T-helper 2 cell (primary cell): ENCODE measurements at places on chromosomes 1 and 21.

- no peak for DNase-seq
Measured at GRCh38 chr1:165854101-165854845, 26.9 kb downstream of the UCK2 start.

- no peak for DNase-seq
Measured at GRCh38 chr1:204255966-204256365, 42.2 kb upstream of the GOLT1A start.

GRCh38 chr1:230986976-230987375, 8.1 kb downstream of the ARV1 start:
- no peak for DNase-seq

GRCh38 chr1:33234131-33234530, 22.2 kb upstream of the ZNF362 start:
- no peak for DNase-seq

GRCh38 chr1:30760596-30761324, 3.2 kb upstream of the LAPTM5 start:
- no peak for DNase-seq

- DNase-seq: no peak
Measured at GRCh38 chr1:22362626-22363402, 88.8 kb upstream of the ZBTB40 start.

DNA sequence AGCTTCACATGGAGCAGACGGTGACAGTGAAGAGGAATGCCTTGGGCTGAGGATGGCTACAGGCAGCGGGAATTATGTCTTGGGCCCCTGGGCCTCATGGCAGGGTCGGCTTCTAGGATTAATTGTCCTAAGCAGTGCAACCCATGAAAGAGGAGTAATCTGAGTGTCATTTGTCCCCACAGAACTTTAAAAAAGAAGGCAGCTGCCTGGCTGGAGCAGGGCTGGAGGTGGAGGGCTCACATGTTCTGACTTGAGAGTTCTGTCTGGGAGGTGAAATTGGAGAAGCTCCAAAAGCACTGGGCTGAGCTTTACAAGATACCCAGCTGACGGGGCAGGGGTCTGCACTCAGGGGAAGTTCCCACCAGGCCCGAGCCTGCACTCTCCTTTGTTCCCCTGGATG, 22.6 kb downstream of the CACNA1S start:
- DNase-seq: no peak

GRCh38 chr1:42259059-42259738, 75.8 kb downstream of the FOXJ3 start:
- no peak for DNase-seq

DNA sequence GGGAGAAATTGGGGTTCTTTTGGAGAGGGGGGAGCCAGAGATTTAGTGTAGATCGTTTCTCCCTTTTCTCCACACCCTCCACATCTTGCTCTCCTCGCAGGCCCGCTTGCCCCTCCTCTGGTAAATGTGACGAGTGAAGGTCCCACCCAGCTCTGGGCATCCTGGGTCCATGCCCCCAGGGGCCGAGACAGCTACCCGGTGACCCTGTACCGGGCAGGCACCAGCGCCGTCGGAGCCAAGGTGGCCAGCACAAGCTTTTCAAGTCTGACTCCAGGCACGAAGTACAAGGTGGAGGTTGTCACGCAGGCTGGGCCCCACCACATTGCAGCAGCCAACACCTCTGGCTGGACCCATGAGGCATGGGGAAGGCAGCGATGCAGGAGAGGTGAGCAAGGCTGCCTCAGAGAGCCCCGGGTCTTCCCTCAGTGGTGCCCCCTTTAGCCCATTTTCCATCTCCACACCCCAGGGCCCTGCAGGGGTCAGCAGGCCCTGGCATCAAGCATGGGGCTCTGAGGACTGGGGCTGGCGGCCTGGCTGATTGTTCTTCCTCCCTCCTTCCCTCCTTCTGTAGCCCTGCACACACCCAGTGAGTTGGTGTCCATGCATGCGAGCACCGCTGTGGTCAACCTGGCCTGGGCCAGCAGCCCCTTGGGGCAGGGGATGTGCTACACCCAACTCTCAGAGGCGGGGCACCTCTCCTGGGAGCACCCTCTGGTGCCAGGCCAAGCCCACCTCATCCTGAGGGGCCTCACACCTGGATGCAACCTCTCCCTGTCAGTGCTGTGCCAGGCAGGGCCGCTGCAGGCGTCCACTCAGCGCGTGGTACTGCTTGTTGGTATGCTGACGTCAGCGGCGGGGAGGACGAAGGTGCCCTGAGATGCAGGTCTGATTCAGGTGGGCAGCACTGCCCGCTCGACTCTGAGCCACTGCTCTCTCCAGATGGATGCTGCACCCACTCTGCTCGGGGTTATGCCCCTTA, 16.4 kb upstream of the LGR6 start:
- no peak for DNase-seq

GRCh38 chr1:241782396-241782795, 65.6 kb upstream of the EXO1 start:
- DNase-seq: no peak

- DNase-seq: no peak
Measured at GRCh38 chr1:225424562-225425200, 3.2 kb downstream of the LBR start.

GRCh38 chr1:86841116-86841515, 72.8 kb downstream of the SELENOF start:
- no peak for DNase-seq

- no peak for DNase-seq
Measured at GRCh38 chr21:28871388-28872010, 121.2 kb downstream of the LTN1 start.

- DNase-seq: no peak
Measured at GRCh38 chr1:180392020-180392419, 110.4 kb downstream of the ACBD6 start.

GRCh38 chr1:152654110-152654509, 9.1 kb upstream of the LCE2D start:
- no peak for DNase-seq

DNA sequence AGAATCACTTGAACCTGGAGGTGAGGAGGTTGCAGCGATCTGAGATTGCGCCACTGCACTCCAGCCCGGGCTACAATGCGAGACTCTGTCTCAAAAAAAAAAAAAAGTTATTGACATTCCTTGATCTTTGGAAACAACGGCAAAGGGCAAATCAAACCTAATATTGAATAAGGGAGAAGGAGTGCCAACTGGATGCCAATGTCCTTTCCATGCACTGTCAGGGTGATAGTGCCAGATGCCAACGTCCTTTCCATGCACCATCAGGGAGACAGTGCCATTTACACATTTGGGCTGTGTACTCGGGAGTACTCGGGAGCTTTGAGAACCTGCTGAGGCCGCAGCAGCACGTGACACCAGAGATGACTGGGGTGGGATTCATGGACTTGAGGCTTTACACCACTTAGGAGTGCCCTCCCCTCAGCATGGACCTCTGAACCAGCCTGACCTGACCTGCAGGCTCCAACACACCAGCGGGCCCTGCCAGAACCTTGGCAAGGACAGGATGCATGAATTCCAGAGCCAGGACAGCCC, 34.5 kb upstream of the SOD1 start:
- DNase-seq: no peak

DNA sequence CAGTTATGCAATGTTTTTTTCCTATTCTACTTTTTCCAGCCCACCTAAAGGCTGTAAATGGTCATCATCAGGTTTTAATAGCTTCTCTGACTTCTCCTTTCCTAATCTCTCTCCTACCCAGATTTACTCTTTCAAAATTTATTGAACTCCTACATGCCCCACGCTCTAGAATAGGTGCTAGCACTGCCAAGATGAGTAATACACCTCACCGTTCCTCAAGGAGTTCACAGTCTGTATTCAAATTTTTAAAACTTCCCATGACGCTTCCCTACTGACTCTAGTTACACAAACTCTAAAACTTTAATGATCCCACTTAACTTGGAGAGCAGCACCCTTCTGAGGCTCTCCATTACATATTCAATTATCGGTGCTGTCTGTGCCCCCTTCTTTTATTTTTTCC, 51.6 kb downstream of the ALG14 start:
- DNase-seq: no peak

- no peak for DNase-seq
Measured at GRCh38 chr1:8116894-8117264, 90.8 kb upstream of the ERRFI1 start.

DNA sequence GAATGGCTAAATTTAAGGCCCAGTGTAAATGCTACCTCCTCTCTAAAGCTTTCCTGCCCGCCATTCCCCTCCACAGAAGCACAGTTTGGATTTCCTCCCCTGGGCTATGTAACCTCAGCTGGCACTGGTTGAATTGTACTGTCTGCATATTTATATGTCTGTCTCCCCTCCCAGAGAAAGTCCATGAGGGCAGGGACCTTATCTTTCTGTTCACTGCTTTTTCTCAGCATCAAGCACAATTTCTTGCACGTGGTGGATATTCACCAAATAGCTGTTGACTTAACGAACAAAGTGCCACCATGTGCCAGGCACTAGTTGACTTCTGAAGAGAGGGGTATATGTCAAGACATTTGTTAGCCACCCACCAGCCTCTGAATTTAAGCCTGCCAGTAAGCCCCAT, 9.5 kb upstream of the PDIK1L start:
- no peak for DNase-seq

DNA sequence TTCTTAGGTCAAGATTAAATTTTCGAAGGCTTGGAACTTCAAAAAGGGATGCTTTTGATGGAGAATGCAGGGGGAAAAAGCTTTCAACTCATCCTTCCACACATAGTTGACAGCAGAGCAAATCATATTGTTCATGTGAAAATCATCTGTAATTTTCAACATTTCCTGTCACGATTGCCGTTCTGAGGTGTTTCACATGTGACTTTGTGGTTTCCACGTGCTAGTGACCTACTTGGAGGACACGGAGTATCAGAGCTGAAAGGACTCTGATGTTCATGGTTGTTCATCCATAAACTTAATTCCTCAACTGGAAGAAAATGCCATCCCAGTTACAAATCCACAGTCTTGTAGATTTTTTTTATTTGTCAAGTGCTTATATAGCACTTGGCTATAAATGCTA, 79.1 kb downstream of the ZP4 start:
- DNase-seq: no peak

DNA sequence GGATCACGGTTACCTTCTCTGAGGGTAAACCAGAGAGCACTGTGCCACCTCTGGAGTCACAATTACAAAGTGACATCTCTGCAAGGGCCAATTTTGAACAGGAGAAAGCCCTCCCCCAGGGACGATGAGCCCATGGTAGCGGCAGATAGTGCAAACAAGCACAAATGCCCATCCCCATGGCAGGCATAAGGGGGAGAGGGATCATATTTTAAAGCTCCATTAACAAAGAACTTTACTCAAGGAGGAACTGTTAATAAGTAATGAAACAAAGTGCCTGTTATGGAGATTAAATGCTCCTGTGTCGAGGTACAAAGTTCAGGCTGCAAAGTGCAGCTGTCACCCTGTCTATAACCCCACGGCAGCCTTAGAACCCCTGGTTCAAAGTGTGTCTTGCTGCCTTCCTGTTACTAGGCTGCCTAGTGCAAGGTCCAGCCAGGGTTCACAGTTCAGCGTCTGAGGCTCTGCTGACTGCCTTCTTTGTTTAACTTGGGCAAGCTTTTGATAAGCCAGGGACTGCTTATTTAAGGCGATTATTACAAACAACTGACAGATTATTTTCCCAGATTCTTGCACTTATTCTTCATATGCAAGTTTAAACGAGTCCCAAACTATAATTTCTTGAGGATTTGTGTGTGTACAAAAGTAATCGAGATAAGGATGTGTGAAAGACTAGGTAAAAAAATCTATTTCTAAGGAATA, 75.7 kb upstream of the NRIP1 start:
- no peak for DNase-seq

DNA sequence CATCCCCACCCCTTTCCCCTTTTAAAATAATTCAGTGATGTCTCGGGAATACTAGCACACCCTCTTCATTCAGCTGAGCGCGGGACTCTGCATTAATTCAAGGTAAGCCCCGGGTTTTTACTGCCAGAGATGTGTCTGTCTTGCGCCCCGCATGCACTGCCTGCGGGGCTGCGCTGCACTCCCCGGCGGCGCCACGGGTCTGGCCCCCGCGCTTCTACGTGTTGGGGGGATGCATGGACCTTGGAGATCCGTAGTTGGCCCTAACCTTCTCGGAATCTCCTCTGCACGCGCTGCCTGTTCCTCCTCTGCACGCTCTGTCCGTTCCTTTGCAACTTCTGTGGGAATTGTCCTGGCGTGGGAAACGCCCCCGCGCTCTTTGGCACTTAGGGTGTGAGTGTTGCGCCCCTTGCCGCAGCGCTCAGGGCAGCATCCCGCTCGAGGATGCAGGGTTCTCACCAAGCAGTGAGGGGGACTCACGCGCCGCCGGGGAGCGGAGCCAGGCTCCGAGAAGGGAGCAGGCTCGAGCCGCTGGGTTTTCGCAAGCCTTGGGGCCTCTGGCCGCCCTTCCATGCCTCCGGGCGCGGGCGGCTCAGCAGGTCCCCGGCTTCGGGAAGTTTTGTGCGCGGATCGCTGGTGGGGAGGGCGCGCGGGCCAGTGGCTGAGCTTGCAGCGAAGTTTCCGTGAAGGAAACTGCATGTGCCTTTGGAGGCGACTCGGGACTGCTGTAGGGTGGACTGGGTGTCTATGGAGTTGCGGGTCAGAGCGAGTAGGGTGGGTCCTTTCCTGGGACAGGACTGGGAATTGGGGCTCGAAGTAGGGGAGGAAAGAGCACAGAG, 165.1 kb upstream of the CACNA1E start:
- no peak for DNase-seq

DNA sequence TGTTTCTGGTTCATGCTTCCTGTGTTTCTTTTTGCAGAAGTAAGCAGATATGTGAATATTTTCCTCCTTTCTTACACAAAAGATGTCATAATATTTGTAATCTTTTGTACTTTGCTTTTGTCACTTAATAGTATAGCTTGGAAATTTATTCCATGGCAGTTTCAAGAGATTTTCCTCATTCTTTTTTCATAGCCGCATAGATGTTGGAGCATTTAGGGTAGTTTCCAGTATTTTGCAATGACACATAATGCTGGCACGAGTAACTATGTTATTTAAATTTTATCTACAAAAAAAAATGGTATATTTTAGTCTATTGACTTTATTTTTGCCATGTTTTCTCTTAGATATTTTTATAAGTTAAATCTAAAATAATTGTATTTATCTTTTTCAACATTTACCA, 40.7 kb downstream of the AGO3 start:
- DNase-seq: no peak

- peak; percentile 27 for DNase-seq
Measured at GRCh38 chr1:231272173-231272572, 31.2 kb downstream of the GNPAT start.

GRCh38 chr1:42432714-42433113, 23.1 kb downstream of the ZMYND12 start:
- no peak for DNase-seq

GRCh38 chr21:32340863-32341848, 42.5 kb downstream of the MRAP start:
- no peak for DNase-seq

- no peak for DNase-seq
Measured at GRCh38 chr1:44062656-44063179, 31.5 kb upstream of the SLC6A9 start.

DNA sequence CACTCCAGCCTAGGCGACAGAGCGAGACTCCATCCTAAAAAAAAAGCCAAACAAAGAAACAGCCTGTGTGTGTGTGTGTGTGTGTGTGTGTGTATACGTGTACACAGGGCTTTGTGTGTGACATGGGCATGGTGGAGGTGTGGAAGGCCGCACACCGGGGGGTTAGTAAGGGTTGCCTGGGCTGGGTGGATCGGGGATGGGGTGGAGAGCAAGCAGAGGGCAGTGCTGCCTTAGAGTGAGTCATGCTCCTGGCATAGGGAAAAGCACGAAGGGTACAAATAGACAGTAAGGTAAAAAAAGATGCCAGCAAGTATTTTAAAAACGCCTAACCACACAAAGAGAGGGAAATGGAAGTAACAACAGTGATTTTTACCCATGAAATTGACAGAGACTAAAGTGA, 6.2 kb downstream of the PRMT2 start:
- DNase-seq: no peak
